Body of pancreas (tissue), 4 donors: ENCODE measurements at places on chromosomes 12 and 14.

- DNase-seq, result no peak
- no peak overlapping the region for H3K4me3 ChIP-seq
- no peaks in the 10 kb centered on the region for H3K4me1 ChIP-seq
- H3K27me3 ChIP-seq, result no peaks in the 10 kb centered on the region
- no peaks in the 10 kb centered on the region for H3K36me3 ChIP-seq
Observed at GRCh38 chr14:32381869-32382268, 52.8 kb downstream of the AKAP6 start.

GRCh38 chr14:97177016-97177415 lies 379.8 kb downstream of the VRK1 start:
- no peaks in the 10 kb centered on the region for H3K4me1 ChIP-seq
- no peaks in the 10 kb centered on the region for H3K36me3 ChIP-seq
- H3K27me3 ChIP-seq, result no peaks in the 10 kb centered on the region
- no peak for DNase-seq

- no peaks in the 10 kb centered on the region for H3K36me3 ChIP-seq
- peak overlapping the region; percentile 20 for H3K27ac ChIP-seq
- DNase-seq, result no peak
- H3K27me3 ChIP-seq, result no peaks in the 10 kb centered on the region
- no peak overlapping the region for H3K4me3 ChIP-seq
Observed at GRCh38 chr14:91918186-91918883, 29.2 kb downstream of the FBLN5 start.

- no peak overlapping the region for H3K27ac ChIP-seq
- H3K36me3 ChIP-seq, result no peaks in the 10 kb centered on the region
- no peak overlapping the region for H3K4me3 ChIP-seq
- no peaks in the 10 kb centered on the region for H3K4me1 ChIP-seq
- DNase-seq, result no peak
Observed at GRCh38 chr12:94372461-94372860, 87.2 kb downstream of the CEP83 start.

DNA sequence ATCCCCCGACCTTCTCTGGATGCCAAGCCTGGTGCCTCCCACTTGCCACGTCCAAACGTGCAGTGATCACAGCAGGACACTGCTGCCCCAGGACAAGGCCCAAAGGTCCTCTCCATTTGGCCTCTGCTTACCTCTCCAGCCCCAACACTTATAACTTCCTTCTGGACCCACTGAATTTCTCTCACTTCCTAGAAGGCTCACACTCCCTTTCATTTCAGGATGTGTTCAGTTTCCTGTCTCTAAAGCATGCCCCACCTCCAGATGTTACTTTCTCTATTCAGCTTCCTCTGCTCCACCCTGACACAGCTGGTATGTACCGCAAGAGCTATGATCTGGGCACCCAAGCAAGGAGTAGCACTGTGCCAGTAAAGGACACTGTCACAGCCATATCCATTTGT lies 33.0 kb downstream of the CDKL1 start:
- H3K27ac ChIP-seq, result no peak overlapping the region
- H3K36me3 ChIP-seq, result no peaks in the 10 kb centered on the region
- no peak for DNase-seq

DNA sequence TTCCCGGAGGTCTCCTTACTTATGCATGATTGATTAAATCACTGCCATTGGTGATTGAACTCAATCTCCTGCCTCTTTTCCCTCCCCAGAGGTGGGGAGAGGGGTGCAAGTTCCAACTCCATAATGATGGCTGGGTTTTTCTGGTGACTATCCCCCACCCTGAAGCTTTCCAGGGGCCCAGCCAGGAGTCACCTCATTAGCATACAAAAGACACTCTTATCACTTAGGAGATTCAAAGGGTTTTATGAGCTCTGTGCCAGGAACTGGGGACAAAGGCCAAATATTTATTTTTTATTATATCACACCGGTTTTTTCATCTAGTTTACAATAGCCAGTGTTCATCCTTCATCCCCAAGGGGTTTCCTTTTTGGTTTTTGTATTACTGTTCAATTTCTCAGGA lies 300.7 kb downstream of the ETNK1 start:
- no peak overlapping the region for H3K4me3 ChIP-seq
- no peaks in the 10 kb centered on the region for H3K27me3 ChIP-seq
- peaks cover 8% of the 10 kb centered on the region for H3K4me1 ChIP-seq
- DNase-seq, result no peak
- no peaks in the 10 kb centered on the region for H3K36me3 ChIP-seq

- no peak overlapping the region for H3K27ac ChIP-seq
- peaks cover 5% of the 10 kb centered on the region for H3K4me1 ChIP-seq
- H3K4me3 ChIP-seq, result no peak overlapping the region
- no peaks in the 10 kb centered on the region for H3K27me3 ChIP-seq
- no peaks in the 10 kb centered on the region for H3K36me3 ChIP-seq
Observed at GRCh38 chr14:97458661-97459579, 661.7 kb downstream of the VRK1 start.

- H3K27ac ChIP-seq, result no peak overlapping the region
- no peaks in the 10 kb centered on the region for H3K36me3 ChIP-seq
- H3K4me1 ChIP-seq, result peaks cover 34% of the 10 kb centered on the region
- DNase-seq, result no peak
Observed at GRCh38 chr14:102164241-102164641, 24.5 kb downstream of the WDR20 start.

GRCh38 chr14:88695870-88696269 lies 96.9 kb downstream of the EML5 start:
- H3K36me3 ChIP-seq, result no peaks in the 10 kb centered on the region
- no peak overlapping the region for H3K27ac ChIP-seq
- no peak for DNase-seq
- H3K4me3 ChIP-seq, result no peak overlapping the region

DNA sequence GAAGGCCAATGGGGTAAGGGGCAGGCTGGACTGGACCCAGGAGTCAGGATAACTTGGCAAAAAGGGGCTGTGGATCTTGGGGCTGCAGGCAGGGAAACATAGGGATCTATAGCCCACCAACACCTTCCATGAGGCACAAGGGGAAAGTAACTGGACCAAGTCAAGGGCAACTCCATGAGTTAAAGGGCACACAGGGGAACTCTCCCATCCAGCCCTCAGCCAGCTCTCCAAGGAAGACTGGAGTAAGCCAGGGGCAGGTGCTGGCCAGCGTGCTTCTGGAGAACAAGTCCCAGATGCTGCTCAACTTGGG lies 31.3 kb upstream of the ZFP36L1 start:
- no peaks in the 10 kb centered on the region for H3K27me3 ChIP-seq
- H3K4me1 ChIP-seq, result peaks cover 20% of the 10 kb centered on the region
- no peak for DNase-seq

DNA sequence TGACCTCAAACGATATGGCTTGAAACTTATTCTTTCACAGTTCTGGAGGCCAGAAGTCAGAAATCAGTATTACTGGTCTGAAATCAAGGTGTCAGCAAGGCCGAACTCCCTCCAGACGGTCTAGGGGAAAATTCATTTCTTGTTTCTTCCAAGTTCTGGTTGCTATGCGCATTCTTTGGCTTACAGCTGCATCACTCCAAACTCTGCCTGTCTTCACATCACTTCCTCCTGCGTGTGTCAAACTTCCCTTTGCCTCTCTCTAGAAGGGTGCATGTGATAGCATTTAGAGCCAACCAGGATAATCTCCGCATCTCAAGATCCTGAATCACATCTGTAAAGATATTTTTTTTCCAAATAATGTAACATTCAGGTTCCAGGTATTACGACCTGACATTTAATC lies 62.8 kb downstream of the DENND5B start:
- DNase-seq, result no peak
- no peaks in the 10 kb centered on the region for H3K36me3 ChIP-seq
- no peaks in the 10 kb centered on the region for H3K27me3 ChIP-seq
- H3K27ac ChIP-seq, result no peak overlapping the region
- H3K4me1 ChIP-seq, result peaks cover 3% of the 10 kb centered on the region
- no peak overlapping the region for H3K4me3 ChIP-seq

DNA sequence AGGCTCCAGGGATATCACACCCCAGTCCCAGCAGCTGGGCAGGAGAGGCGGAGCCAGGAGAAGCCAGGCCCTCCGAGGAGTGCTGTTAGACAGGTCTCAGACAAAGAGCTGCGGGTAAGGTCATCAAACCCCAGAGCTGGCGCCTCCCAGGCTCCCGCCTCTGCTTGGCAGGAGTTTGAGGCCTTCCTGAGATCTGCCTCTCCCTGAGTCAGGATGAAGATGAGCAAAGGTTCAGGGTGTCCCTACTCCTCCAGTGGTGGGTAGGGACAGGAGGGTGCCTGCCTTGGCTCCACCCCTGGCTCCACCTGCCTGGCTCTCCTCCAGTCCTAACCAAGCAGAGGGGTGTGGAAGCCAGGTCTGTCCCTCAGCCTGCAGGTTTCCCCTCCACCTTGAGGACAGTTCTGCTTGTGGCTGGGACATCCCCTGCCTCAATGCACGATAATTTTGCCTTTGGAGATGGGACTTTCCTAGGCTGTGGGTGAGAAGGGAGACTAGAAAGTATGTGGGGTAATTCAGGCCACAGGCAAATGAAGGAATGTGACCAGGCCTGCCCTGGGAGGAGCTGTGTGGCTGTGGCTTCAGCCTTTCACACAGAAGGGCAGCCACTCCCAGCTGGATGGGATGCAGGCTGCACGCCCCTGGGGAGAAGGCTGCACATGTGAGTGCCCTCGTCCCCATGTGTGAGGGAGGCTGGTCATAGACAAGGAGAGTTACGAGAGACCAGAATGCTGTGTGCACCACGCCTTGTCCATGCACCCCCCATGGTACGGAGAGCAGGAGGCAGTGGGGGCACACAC lies 2.2 kb downstream of the PLEKHG6 start:
- no peak overlapping the region for H3K27ac ChIP-seq
- H3K4me1 ChIP-seq, result peaks cover 38% of the 10 kb centered on the region
- H3K27me3 ChIP-seq, result no peaks in the 10 kb centered on the region
- H3K4me3 ChIP-seq, result no peak overlapping the region
- peak; percentile 51 for DNase-seq

GRCh38 chr12:123948401-123948795 lies 24.2 kb downstream of the CCDC92 start:
- H3K4me3 ChIP-seq, result no peak overlapping the region
- no peaks in the 10 kb centered on the region for H3K27me3 ChIP-seq
- H3K27ac ChIP-seq, result no peak overlapping the region
- H3K36me3 ChIP-seq, result no peaks in the 10 kb centered on the region

DNA sequence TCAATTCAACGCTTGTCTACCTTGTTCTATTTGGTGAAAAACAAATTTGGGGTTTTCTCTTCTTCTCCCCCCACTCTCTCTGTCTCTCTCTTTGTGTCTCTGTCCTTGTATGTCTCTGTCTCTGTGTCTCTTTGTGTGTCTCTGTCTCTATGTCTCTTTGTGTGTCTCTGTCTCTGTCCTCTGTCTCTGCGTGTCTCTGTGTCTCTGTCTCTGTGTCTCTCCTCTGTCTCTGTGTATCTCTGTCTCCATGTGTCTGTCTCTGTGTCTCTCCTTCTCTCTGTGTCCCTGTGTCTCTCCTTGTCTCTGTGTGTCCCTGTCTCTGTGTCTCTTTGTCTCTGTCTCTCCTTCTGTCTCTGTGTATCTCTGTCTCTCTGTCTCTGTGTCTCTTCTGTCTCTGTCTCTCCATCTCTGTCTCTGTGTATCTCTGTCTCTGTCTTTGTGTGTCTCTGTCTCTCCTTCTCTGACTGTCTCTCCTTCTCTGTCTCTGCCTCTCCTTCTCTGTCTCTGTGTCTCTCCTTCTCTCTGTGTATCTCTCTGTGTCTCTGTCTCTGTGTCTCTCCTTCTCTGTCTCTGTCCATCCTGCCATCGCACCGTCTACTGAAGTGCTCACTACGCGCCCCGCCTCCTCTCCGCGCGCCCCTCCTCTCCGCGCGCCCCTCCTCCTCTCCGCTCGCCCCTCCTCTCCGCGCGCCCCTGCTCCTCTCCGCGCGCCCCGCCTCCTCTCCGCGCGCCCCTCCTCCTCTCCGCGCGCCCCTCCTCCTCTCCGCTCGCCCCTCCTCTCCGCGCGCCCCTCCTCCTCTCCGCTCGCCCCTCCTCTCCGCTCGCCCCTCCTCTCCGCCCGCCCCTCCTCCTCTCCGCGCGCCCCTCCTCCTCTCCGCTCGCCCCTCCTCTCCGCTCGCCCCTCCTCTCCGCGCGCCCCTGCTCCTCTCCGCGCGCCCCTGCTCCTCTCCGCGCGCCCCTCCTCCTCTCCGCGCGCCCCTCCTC lies 12.8 kb downstream of the LRCOL1 start:
- DNase-seq, result no peak
- H3K36me3 ChIP-seq, result no peaks in the 10 kb centered on the region
- H3K27me3 ChIP-seq, result peaks cover 18% of the 10 kb centered on the region
- H3K27ac ChIP-seq, result no peak overlapping the region
- H3K4me3 ChIP-seq, result no peak overlapping the region

GRCh38 chr14:71362920-71363584 lies 455.8 kb downstream of the PCNX1 start:
- no peaks in the 10 kb centered on the region for H3K36me3 ChIP-seq
- no peaks in the 10 kb centered on the region for H3K27me3 ChIP-seq
- H3K4me3 ChIP-seq, result no peak overlapping the region
- no peak for DNase-seq

GRCh38 chr12:49108958-49109404 lies 1.7 kb downstream of the LMBR1L start:
- H3K27me3 ChIP-seq, result no peaks in the 10 kb centered on the region
- H3K4me1 ChIP-seq, result peaks cover 35% of the 10 kb centered on the region
- H3K4me3 ChIP-seq, result no peak overlapping the region

DNA sequence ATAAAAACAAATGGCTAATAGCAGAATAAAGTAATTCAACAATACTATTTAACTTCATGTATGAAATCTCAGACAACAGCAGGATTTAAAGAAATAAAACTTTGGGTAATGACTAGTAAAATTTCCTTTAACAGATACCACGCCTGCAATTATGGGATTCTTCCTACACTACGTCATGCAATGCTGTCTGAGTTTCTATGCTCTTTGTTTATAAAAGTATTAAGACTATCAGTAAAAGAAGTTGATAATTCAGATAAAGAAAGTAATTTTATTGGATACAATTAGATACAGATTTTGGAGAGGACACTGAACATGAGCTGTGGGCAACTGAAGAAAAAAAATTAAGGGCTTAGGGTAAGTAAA lies 308.4 kb upstream of the LRFN5 start:
- H3K4me1 ChIP-seq, result no peaks in the 10 kb centered on the region
- no peaks in the 10 kb centered on the region for H3K36me3 ChIP-seq
- H3K4me3 ChIP-seq, result no peak overlapping the region
- H3K27me3 ChIP-seq, result no peaks in the 10 kb centered on the region

DNA sequence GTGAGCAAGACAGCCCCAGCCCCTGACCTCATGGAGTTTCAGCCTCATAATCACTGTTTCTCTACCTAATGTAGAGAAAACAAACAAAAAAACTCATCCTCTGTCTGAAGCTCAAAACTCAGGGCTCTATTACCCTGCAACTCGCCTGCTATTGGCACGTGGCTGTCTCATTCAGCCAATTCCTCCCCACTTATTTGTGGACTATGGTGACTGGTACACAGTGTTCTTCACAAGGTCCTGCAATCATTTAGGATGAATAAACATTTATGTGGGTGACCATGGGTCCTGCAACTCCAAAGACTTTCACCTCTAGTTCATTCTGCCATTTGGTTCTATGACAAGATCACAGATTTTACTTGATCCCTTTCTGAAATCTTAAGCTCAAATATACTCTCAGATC lies 4.7 kb downstream of the PPP2R3C start:
- H3K36me3 ChIP-seq, result no peaks in the 10 kb centered on the region
- H3K4me3 ChIP-seq, result no peak overlapping the region
- no peak for DNase-seq
- H3K27ac ChIP-seq, result no peak overlapping the region
- peaks cover 5% of the 10 kb centered on the region for H3K4me1 ChIP-seq
